ENCODE measurements at places on chromosomes 4 and X.

- DNase-seq: no peak
Measured at GRCh38 chr4:14560577-14560976, 441.7 kb upstream of the CPEB2 start.

GRCh38 chr4:48247142-48247877, 22.3 kb downstream of the TEC start:
- DNase-seq: no peak

DNA sequence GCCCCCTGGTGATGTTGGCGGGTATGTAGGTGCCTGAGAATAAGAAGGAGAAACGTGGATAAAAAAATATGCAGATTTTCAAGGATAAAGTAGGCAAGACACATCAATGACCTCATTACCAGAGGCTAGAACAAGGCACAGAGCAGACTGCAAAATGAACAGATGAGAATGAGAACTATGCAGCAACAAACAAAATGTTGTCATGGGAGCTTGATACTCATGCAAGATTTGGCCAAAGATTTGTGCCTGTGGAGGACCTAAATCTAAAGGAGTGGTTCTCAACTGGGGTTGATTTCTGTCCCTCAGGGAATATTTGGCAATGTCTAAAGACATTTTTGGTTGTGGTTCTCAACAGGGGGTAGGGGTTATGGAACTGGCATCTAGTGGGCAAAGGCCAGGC, 177.3 kb downstream of the FRMPD4 start:
- no peak for DNase-seq

DNA sequence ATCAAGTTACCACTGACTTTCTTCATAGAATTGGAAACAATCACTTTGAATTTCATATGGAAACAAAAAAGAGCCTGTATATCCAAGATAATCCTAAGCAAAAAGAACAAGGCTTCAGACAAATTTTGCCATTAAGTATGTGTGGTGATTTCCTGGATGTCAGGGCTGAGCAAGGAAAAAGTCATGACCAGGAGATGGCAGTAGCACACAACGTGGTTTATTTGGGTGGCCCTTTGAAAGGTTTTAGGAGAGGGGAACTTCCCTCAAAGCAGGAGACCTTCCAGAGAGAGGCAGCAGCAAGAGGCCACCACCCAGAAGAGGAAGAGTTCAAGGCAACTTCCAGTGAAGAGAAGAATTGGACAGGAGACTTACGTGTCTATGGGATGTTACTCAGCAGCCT, 18.1 kb upstream of the ZXDB start:
- DNase-seq: no peak

DNA sequence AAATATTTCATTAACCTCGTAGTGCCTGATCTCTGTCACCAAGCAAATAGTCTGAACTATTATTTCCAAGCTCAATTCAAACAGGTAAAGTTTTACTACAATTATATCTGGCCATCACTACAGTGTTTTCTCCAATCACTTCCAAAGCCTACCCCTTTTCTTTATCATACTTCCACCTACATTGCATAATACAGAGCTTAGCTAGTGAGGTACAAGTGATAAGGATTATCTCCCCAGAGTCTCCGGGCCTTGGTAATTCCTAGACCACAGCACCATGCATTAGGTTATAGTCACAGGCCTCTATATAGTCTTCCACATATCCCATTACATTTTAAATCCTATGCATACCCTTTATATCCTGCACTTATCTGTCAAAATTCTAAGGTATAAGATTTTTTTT, 154.2 kb downstream of the SNCA start:
- no peak for DNase-seq

GRCh38 chr4:76830964-76831703, 66.8 kb downstream of the SOWAHB start:
- peak; percentile 60 for DNase-seq

GRCh38 chr4:2800691-2801596, 8.1 kb downstream of the SH3BP2 start:
- peak; percentile 90 for DNase-seq

GRCh38 chrX:100264200-100264599, 145.9 kb downstream of the PCDH19 start:
- no peak for DNase-seq

DNA sequence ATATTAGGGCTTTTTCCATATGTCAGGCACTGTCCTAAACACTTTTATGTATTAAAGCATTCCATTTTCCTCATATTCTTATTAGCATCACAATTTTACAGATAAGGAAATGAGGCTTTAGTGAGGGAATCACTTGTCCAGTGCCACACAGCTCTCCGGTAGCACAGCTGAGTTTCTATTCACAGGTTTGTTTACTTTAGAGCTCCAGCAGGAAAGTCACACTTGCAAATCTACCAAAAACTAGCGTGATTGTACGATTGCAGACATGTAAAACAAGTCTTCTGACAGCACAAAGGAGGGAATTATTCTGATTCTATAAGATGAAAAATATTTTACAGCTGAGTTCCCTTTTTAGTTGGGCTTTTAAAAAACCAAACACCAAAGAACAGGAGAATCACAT, 472.1 kb downstream of the TMA16 start:
- DNase-seq: no peak

DNA sequence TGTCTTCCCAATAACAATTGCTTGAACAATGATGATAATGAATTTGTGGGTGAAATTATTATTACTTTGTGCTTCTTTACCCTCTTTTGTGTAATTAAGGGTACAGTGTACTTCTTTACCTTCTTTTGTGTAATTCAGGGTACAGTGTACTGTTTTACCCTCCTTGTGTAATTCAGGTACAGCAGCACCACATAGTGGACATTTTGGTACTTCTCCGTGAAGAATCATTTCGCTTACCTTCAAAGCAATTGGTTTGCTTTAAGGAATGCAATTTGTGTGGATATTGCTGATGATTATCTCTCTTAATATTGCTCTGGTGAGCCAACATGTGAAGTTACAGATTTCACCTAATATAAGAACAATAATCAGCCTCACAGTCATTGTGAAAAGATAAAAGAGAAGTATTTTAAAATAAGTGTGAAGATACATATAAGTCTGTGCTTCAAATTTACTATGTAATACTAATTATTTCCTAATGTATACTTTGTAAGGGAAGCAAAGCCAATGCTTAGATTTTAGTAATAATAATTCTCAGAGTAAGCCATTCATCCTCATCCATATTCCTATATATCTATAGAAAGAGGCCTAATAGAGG, 27.2 kb upstream of the SEC24B start:
- no peak for DNase-seq

GRCh38 chr4:82753725-82754410, 44.7 kb downstream of the SCD5 start:
- DNase-seq: no peak

DNA sequence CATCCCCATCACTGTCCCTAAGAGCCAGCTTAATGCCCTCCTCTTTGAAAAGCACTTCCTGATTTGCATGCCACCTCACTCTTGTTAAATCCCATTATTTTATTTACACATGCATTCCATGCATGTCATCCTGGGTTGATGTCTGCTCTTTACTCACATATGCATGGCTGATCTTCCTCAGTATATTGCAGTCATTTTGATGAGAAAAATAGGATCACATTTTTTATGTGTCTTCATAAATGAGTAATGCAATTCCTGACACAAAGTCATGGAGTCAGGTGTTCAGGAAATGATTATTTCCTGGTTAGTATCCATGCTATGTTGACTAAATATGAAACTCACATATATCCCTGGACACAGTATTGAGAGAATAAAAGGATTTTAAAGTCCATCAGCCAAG, 204.7 kb downstream of the SLIT2 start:
- DNase-seq: no peak

DNA sequence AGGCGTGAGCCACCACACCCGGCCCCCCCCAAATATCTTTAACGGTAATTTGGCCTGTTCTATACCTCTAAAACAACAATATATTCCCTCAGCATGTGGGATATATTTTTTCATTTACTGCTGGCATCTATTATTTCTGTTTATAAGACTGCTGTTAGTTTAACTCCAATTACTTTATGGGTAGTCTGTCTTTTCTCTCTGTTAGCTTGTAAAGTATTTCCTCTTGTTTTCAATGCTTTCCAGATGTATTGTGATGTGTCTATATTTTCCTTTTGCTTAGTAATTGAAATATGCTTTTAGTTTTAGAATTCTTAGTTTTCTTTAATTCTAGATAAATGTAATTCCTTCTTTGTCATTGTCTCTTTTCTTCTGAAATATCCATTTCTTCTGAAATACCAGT, 445.8 kb downstream of the ANKRD50 start:
- no peak for DNase-seq

DNA sequence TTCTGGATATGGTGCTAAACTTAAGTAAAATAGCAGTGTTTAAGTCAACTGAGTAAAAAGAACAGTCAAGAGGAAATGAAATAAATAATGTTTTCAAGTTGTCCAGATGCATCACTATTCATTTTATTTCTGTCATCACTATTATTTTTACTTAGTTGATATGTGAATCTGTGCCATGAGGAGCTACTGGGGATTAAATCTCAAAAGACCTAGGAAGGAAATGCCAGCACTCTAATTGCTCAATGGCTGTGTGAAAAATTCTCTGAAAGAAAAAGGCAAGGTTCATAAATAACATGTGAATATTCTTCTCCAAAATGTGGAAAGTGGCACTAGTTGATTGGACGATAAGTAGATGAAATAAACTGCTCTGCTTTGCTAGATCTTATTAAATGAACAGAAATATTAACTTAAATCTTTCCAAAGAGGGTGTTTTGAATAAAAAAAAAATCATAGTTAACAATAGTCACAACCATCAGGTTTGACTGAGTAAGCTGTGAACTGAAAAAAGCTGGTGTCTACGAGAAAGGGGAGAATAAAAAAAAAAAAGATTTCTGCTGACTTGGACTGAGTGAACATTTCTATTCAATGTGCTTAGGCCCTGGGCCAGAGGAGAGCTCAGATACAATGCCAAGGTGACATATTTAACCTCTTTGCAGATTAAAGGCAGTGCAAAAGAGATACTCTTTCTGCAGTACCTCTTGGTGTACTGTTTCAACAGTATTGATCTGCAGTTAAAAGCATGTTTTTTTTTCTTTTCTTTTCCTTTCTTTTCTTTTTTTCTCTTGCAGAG, 1.6 kb downstream of the SPARCL1 start:
- no peak for DNase-seq

DNA sequence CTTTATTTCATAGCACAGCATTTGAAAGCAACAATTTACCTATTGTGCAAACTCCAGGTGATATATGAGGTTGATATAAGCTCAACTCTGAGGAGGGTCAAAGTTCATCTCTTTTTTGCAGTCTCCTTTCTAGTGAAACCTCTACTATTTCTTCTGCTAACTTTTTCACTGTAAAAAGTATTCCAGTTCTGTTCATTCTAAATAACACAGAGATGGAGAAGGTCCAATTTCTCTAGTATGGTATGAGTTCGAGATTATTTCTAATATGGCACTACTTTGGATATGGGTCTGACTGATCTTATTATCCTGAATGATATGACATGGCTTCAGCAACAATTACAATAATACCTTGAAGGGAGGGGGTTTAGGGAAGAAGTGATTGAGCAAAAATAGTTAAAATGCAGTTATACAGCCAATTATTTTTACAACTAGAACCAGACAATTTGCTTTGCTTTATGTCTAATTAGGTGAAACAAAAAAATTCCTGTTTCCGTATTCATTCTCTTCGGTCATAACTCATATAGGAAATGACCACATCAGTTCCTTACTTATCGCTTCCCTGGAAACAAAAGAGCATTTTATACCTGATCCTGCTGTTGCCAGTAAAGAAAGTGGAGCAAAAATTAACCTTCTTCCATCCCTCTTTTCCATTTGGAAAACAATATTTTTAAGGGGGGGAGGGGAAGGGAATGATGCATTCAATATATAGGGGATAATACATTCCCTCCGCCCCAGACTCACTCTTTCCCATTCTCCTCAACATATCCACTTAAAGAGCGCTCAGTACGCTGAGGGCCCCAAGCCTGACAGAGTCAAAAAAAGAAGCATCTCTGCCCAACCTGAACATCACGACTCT, 1.0 kb downstream of the TBC1D9 start:
- no peak for DNase-seq

- no peak for DNase-seq
Measured at GRCh38 chr4:26788341-26788733, 72.3 kb upstream of the STIM2 start.

GRCh38 chr4:127364911-127365310, 267.8 kb upstream of the INTU start:
- no peak for DNase-seq
